ENCODE measurements at places on chromosomes 16 and 17.

- DNase-seq: no peak
Measured at GRCh38 chr17:16933317-16934132, 38.4 kb downstream of the TNFRSF13B start.

- no peak for DNase-seq
Measured at GRCh38 chr17:73210002-73210678, 17.3 kb downstream of the COG1 start.

GRCh38 chr17:49024523-49024922 is 27.3 kb downstream of the IGF2BP1 start:
- DNase-seq: no peak

GRCh38 chr17:77364381-77364911 is 223.7 kb downstream of the SEC14L1 start:
- no peak for DNase-seq

GRCh38 chr17:71427801-71428200 is 693.0 kb upstream of the SOX9 start:
- no peak for DNase-seq

- DNase-seq: no peak
Measured at GRCh38 chr16:86103320-86103719, 204.4 kb downstream of the IRF8 start.

GRCh38 chr17:13297183-13297582 is 279.4 kb upstream of the ELAC2 start:
- peak; percentile 75 for DNase-seq

GRCh38 chr16:4140652-4141051 is 24.4 kb upstream of the ADCY9 start:
- DNase-seq: no peak

- DNase-seq: no peak
Measured at GRCh38 chr16:305916-306626, 23.1 kb downstream of the PDIA2 start.

DNA sequence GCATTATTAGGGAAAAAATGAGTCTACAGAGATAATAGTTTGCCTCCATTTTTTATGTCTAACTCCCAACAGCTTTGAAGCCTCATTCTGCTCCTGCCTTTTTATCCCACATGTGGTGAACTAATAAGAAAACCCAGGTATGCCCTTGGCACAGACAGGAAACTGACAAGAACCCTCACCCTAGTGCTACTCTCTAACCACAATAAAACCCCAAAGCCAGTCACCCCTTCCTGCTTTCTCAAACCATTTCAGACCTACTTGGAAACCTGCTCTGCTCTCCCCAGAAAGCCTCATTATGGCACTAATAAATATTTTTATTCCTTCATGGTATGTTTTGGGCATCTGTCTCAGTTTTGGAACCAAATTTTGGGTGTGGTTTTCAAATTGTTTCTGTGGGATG is 3.9 kb upstream of the MARVELD3 start:
- no peak for DNase-seq

- DNase-seq: no peak
Measured at GRCh38 chr17:75114552-75115314, 5.0 kb downstream of the ARMC7 start.
